ENCODE measurements at places on chromosomes 1 and 21.

DNA sequence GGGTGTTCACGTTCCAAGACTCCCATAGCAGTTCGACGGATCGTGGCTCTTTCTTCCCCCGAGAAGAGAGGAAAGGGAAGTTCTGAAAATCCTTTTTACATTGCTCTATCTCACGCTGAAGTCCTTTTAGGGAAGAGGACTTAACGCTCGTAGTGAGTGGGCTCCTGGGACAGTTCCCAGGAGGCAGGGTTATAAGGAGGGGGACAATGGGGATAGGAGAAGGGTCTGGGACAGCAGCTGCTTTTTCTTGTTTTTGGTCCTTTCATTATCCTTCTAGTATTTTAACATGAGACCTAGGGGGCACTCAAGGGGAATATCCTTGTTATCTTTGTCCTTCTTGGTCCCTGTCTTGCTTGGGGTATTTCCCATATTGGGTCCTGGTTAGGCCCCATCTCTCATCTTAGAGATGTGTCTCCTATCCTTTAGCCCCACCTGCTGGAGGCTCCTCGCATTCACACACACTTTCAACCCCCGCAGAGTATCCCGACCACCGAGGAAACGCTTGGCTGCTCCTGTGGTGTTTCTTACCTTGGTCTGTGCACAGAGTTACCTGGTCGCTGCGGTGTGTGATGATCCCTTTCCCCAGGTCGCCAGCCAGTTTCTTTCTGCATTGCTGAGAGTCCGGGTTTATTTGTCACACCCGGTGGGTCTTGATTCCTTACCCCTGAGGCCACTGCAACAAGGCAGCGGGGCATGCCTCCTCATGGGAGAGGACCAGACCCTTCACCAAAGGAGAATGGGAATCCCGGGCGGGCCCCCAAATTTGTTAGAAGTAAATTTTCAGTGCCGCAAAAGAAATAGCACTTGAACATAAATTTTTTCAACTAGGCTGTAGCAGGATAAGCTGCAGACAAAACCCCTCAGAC is 29.7 kb downstream of the SCCPDH start:
- peak; percentile 79 for DNase-seq

GRCh38 chr1:66623812-66624211 is 89.9 kb downstream of the SGIP1 start:
- DNase-seq = no peak

GRCh38 chr1:97170300-97170699 is 448.7 kb downstream of the PTBP2 start:
- DNase-seq = no peak

DNA sequence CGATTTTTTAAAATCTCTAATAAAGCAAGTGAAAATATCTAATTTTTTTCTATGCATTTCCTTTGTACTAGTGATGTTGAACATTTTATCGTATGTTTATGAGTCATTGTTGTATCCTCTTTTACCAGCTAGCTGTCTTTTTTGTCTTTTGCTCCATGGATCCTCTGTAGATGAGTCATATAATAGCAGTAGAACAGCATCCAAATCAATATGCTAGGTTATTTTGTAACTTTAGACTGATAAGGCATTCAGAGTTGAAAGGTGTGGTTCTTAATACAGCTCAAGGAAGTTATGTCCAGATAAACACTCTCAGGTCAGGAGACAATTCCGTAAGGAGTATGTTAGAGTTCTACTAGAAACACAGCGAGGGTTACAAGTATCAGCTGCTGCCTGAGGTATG is 31.9 kb downstream of the MAP10 start:
- no peak for DNase-seq

DNA sequence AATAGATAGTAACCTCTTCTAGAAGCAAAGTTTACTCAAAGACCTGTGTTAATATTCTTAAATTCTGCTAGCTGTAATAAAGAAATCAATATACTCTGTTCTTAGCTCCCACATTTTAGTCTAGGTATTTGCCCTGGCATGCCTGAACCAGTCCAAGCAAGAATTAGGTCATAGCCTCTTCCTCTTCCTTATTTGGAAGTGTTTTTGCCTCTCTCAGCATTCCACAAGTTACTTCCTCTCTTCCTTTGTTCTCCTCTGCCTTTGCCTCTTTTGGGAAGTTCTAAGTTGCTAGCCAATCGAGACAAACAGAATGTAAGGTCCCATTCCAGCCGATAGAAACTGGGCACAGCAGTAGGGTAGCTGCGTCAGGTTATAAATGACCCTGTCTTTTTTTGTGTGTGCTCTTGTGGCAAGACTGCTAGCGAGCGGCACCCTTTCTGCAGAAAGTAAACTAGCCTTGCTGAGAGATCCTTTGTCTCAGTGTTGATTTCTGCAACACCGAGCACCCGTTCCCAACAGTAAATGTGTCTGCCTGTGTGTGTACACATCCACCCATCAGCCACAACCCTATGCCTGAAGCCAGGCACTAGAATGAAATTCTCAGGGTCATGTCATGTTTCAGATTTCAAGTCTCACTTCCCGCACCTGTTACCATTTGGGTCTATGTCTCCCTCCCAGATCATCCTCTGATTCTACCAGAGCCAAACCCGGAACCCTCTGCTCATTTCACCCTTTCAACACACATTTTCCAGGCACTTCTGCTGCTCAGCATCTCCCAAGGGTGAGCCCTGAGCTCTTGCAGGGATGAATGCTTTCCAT is 37.5 kb downstream of the LRRC3 start:
- DNase-seq = no peak

DNA sequence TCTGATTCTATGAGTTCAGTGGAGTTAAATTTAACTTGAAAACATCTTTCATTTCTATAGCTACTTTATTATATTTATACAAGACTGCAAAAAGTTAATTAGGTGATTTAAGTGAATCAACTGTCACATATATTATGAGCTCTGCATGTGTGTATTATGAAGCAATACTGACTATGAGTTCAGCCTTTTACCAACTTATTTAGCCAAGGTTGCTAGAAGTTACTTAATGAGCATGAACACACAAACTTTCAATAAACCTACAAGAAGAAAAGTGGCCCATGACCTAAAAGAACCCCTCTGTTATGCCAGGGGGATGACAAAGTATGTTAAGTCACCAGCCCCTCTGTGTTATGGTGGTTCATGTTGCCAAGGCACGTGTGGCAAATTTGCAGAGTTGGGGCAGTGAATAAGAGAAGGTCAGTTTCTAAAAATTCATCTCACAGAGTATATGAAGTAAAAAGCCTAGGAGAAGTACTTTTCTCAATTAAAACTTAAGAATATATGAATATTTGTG is 86.7 kb upstream of the LYPLAL1 start:
- no peak for DNase-seq

GRCh38 chr1:159071970-159072582 is 4.5 kb downstream of the AIM2 start:
- DNase-seq = peak; percentile 16

DNA sequence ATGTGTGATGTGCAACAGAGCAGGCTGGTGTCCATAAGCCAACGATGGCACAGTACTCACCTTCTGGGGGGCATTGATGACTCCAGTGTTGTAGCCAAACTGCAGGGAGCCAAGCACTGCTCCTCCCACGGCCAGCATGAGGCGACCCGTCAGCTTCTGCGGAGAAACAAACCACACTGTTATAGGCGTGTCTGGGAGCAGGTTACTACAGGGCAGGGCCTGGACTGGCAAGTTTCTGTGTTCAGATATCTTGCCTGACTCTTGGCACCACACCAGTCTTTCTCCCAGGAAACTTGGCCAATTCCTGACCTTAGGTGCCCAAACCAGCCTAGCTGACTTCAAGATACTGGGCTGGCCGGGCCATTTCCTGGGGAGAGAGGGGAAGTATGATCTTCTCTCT is 15.5 kb downstream of the SLC2A1 start:
- DNase-seq = no peak

DNA sequence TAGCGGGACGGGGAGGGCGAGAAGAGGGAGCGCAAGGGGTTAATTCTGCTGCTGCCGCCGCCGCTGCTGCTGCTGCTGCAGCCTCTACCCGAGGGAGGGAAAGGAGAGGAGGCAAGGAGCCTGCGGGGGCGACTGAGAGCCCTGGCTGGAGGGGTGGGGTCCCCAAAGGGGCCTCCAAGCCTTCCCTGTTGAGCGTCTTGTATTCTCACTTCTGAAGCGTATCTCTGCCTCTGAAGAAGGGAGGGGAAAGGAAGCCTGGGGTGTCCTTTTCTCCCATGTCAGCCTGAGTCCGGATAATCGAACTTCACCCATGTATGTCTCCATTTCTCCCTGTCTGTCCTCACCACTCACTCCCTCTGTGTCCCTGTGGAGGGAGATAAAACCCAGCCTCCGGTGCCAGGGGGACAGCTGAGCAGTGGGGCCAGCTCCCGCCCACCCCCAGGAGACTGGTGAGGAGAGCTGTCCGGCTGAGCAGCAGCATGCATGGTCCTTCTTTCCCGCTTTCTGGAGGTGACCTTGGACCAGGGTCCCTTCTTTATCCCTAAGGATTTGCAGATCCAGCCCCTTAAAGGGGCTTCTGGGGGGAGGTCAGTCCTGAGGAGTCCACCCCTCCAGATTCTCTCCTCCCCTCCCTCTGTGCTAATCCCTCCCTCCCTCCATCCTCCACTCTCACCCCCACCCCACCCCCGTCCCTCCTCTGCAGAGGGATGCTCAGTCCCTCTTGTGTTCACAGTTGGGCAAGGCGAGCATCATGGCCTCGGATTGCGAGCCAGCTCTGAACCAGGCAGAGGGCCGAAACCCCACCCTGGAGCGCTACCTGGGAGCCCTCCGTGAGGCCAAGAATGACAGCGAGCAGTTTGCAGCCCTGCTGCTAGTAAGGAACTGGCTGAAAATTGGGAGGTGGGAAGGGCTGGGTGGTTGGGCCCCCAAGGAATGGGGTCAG is 1.0 kb downstream of the NCDN start:
- DNase-seq = peak; percentile 48

GRCh38 chr1:155978325-155978972 is at the start of gene ARHGEF2:
Gene ARHGEF2 (minus strand): TSS chr1:155978547. CDS start chr1:155978427, 120 bp downstream.
- DNase-seq = peak; percentile 79

- no peak for DNase-seq
Observed at GRCh38 chr21:16195538-16195910, 465.7 kb downstream of the USP25 start.

GRCh38 chr1:11412141-11412540 is 66.8 kb upstream of the DISP3 start:
- no peak for DNase-seq

- DNase-seq = peak; percentile 42
Observed at GRCh38 chr1:58155418-58156123, 391.0 kb downstream of the OMA1 start.

DNA sequence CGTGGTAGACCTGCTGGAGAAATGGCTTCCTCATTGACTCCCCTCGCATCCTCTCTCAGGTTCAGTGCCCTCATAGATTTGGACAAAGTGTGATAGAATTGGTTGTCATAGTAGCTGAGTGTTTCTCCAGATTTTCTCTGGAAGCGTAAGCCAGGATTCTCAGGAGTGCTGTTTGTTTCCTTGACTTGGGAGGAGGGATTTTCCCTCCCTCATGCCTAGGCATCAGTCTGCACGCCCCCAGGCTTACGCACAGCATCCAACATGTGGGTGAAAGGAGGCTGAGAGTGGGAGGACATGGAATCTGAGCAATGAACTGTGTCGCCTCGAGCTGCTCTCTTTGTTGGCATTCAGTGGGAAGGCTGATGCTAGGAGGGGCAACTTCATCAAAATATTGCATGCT is 503.5 kb downstream of the LTN1 start:
- DNase-seq = no peak

- DNase-seq = no peak
Observed at GRCh38 chr1:171855381-171855780, 14.1 kb downstream of the DNM3 start.

DNA sequence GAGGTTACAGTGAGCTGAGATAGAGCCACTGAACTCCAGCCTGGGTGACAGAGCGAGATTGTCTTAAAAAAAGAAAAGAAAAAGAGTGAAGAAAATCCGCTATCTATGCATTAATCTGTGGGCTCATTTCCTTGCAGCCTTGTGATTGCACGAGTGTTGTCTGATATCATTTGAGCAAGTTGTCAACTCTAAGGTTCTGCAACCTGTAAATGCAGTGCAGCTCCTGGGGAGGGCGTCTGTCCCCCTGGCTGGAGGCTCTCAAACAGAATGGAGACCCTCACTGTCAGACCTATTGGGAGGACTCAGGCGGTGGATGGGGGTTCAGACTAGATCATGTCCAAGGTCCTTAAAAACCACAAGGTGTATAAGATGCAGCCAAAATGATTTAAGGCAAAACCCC is 6.2 kb downstream of the CORT start:
- DNase-seq = no peak

DNA sequence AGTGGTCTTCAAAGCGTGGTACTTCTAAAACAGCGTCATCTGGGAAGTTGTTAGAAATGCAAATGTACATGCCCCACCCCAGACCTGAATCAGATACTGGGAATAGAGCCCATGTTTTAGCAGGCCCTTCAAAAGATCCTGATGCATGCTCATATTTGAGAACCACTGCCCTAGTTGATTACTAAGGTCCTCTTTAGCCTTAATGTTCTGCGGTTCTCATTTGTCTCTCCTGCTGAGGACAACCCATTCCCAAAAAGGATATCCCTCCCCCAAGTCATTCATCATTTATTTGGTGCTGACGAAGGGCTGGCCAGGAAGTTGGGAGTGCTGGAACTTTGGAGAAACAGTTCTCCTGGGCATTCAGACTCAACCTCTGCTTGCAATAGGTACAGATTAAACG is 92.4 kb upstream of the RALGPS2 start:
- DNase-seq = no peak

DNA sequence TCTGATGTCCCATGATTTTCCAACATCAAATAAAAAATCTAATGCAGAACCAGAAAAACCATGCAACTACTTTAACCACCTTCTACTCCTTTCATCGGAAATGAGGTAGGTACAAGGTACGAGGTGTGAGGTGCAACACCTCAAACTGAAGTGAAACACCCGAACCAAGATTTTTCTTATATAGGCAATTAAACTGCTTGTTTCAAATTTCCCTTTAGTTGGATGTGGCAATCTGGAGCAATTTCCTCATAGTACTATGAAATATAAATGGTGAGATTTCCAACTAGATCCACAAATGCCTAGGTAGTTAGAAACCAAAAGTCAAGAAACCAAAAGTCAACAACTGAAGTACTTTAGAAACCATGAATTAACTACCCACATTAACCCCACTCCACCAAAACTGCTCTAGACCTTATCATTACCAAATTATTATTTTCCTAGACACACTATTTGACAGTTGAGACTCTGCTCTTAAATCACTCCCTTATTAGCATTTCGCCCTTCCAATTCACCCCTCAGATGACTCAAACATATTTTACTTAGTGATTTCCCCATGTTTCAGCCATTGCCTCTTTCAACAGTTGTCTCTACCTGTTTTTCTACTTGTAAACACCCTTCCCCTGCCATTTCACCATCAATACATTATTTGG is 37.8 kb downstream of the FUBP1 start:
- no peak for DNase-seq

GRCh38 chr1:22831729-22832413 is 121.2 kb downstream of the EPHB2 start:
- DNase-seq = no peak

GRCh38 chr21:45531393-45532215 is 10.6 kb downstream of the SLC19A1 start:
- DNase-seq = peak; percentile 2

GRCh38 chr1:175742790-175743459 is 470 bp downstream of the TNR start:
- peak; percentile 62 for DNase-seq
